ENCODE measurements at places on chromosomes 5 and 9.

GRCh38 chr5:45694971-45695803 lies 993 bp downstream of the HCN1 start:
- no peak for DNase-seq

DNA sequence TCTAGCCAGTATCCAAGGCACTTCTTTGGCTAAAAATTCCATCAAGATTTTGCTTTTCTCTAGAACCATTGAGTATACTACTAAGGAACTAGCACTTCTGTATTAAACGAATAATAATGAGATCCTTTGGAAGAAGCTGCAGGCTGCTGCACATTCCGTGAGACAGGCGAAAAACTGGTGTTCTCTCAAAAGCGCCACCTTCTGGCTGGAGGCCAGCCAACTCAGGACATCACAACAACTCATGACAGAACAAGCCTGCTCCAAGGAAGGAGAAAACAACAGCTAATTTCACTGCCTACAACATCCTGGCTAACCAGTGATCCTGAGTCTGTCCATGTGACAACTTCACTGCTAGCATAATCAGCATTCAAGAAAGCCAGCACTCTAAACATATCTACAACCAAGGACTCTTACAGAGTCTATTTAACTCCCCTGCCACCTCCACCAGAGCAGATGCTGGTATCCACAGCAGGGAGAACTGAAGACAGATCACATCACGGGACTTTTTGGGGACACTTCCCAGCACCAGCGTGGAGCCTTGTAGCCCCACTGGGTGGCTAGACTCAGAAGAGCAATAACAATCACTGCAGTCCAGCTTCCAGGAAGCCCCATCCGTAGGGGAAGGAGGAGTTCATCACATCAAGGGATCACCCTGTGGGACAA lies 150.5 kb downstream of the YTHDC2 start:
- DNase-seq: no peak

GRCh38 chr5:17077440-17078233 lies 139.8 kb upstream of the BASP1 start:
- DNase-seq: no peak

DNA sequence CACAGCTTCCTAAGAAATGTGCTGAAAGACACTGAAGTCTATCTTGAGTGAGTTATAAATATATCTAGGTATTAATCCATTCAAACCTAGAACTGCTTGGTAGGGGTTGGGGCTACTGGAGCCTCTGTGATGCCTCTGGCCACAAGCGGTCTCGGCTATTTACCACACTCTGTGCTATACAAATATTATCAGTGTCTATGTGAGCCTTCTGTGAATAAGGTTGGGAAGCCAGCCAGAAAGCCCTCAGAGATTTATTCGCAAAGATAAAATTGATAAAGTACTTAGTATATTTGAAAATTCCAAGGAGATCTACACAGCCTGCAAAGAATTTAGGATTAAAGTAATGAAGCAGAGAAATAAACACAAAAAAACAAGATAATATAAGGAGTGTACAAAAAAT lies 41.4 kb downstream of the LIFR start:
- no peak for DNase-seq

GRCh38 chr5:83097689-83098231 lies 20.4 kb downstream of the XRCC4 start:
- DNase-seq: no peak

DNA sequence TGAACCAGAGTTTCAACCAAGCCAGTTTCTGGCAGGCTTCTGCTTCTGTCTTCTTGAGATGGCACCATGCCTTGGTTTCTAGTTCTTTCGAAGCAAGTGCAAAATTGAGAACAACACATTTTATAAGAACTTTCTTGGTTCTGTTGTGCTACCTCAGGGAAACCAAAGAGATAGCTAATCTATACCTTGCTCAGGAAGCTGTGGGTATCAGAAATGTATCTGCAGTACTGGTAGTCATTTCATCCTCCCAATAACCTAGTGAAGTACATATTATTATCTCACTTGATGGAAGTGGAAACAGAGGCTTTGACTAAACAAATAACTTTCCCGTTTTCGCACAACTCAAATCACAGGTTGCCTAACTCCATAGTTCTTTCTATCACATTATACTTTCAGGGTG lies 246.6 kb downstream of the ENC1 start:
- no peak for DNase-seq

- no peak for DNase-seq
Measured at GRCh38 chr9:22102146-22103053, 93.3 kb upstream of the CDKN2B start.

- no peak for DNase-seq
Measured at GRCh38 chr5:6585168-6585567, 47.7 kb downstream of the NSUN2 start.
